SHP77 treated with DMSO at 0.1 percent for 48 hours (cell line): ENCODE measurements at places on chromosomes 16 and 17.

GRCh38 chr16:12754824-12755543 is 48.7 kb downstream of the CPPED1 start:
- no peak for DNase-seq

- DNase-seq = no peak
These were observed 12.0 kb downstream of the SLC35B1 start for GRCh38 chr17:49695698-49696232.

DNA sequence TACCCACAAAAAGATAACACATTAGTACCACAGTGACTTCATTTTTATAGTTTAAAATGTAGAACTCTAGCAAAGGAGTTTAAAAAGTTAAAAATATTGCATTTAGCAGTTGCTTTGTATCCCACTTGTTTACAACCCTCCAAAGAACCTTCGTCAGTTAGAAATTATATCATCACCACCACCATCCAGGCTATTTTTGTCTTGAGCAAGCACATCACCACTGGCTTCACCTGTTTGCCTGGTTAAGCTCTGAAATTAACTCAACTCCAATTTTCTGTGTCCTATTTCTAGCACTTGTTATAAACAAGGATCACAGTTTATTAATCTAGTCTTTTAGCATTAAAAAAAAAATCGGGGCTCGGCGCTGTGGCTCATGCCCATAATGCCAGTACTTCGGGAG is 6.1 kb downstream of the GLYR1 start:
- no peak for DNase-seq

GRCh38 chr17:82910041-82910481 is 70.2 kb upstream of the ZNF750 start:
- no peak for DNase-seq

DNA sequence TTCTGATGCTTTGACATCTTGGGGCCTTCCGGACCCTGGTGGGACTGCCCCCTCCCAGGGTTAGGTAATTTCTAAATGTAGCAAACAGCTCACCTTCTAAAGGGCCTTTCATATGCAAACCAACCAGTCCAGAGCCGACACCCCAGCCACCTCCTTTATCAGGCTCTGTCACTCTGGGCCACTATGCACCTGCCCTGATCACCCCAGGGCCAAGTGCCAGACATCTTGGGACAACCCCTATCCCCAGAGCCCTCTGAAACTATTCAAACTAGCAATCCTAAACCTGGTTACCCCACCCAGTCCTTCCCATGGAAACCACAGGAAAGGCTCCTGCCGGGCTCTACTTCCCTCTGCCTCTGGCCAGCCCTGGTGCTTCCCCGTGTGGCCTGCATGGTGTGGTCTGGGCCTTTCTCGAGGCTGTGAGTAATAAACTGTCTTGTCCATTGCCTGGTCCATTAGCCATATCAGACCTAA is 91.2 kb upstream of the TNRC6C start:
- DNase-seq = no peak

DNA sequence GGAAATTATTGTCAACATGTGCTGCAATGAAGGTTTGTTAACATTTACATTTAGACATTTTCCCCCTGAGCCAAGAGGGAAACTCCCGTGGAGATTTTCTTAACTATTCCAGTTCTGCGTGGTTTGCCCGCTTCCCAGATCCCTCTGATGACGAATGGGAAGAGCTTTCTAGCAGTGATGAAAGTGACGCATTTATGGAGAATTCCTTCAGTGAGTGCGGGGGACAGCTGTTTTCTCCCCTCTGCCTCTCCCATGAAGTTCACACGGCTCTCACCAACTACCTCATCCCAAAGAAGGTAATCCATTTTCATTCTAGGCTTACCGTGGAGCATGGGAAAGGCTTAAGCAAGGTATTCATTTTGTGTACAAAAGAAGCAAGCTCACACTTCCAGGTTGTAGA is 18.2 kb downstream of the HEATR3 start:
- no peak for DNase-seq

DNA sequence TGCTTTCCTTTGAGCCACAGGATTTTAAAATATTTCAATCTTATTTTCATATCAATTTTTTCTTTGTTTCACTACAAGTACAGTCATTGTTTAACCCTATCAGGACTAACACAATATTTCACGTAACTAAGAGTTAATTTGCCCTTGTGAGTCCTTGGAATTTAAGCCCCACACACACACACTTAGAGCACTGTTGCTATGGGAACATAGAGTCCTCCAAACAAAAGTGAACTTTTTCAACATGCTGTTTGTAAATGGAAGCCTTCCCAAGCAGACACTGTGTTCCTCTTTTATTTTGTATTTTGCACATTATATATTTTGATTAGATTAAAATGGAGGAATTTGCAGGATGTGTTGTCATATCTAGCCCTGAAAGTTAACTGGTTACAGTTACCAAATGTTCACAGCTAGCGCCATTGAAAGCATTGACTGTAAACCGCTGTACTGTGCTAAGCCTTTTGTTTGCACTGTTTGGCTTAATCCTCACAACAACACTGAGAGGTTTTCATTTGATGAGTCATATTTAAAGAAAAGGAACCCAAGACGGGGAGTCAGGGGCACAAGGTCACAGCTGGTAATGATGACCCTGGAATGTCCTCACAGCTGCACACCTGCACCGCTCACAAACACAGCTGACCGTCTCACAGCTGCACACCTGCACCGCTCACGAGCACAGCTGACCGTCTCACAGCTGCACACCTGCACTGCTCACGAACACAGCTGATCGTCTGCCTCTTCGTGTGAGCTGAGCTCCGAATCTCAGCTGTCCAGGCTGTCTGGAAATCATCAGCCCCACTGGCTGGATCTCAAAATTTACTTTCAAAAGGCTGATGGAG is 6.3 kb downstream of the HSBP1 start:
- peak; percentile 94 for DNase-seq
